HepG2 (cell line): ENCODE measurements at places on chromosomes 6 and 20. TPM values are rescaled to one million over a fixed set of nuclear protein-coding genes. Genes with fewer than 3 reads are reported as not detected.

The CTAGE9 gene
- not detected in 2 replicates for total RNA-seq

- no peak for DNase-seq
Measured at GRCh38 chr20:60749804-60750602, 502.1 kb upstream of the CDH4 start.

DNA sequence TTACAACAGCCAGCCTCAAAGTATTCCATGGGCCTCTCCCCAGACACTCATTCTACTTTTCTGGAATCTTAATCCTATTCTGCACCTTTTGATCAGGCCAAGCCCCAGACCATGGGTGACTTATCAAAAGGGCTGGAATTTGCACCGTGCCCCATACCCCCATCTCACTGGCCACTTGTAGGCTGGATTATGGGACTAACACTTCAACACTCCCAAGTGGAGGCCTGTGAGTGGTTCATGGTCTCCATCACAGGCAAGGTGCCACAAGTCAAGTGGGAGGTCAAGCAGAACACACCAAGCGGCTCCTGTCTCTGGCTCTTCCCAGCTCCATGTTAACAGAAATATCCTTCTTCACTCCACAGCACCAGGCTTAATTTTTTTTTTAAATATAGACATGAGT is 212.3 kb upstream of the HEY2 start:
- no peak for DNase-seq

DNA sequence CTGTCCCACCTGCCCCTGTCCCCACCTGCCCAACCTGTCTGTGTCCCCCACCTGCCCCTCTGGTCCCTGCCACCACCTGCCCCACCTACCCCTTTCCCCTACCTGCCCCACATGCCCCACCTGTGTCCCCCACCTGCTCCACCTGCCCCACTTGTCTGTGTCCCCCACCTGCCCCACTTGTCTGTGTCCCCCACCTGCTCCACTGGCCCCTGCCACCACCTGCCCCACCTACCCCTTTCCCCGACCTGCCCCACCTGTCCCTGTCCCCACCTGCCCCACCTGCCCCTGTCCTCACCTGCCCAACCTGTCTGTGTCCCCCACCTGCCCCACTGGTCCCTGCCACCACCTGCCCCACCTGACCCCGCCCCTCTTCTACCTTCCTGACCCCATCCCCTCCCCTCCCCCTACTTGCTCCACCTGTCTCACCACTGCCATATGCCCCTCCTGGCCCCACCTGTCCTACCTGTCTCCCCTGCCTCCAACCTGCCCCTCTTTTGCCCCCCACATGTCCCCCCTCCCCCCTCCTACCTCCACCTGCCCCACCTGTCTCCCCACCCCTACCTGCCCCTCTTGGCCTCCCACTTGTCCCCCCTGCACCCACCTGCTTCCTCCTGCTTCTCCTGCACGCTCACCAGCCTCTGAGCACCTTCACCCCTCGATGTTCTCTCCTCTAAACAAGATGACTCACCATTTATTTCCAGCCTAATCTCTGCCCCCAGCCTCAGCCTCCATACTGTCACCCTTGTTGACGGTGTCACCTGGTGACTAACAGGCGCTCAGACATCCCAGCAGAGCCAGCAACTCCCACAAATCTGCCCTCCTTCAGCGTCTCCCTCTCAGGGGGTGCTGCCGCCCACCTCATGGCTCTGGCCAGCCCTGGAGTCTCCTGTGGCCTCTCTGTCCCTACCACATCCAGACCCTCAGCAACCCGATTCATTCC is 5.6 kb upstream of the MYT1 start:
- DNase-seq = no peak

GRCh38 chr6:4399656-4400055 is 264.3 kb upstream of the ECI2 start:
- no peak for DNase-seq

DNA sequence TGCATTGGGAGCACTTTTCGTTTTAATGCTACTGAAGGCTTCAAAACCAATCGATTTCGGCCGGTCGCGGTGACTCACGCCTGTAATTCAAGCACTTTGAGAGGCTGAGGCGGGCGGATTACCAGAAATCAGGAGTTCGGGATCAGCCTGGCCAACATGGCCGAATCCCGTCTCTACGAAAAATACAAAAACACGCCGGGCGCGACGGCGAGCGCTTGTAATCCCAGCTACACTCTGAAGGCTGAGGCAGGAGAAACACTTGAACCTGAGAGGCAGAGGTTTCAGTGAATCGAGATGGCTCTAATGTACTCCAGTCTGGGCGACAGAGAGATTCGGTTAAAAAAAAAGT is 58.4 kb downstream of the TRIM38 start:
- no peak for DNase-seq

The SCUBE3 gene
- total RNA-seq = not detected in 2 replicates

DNA sequence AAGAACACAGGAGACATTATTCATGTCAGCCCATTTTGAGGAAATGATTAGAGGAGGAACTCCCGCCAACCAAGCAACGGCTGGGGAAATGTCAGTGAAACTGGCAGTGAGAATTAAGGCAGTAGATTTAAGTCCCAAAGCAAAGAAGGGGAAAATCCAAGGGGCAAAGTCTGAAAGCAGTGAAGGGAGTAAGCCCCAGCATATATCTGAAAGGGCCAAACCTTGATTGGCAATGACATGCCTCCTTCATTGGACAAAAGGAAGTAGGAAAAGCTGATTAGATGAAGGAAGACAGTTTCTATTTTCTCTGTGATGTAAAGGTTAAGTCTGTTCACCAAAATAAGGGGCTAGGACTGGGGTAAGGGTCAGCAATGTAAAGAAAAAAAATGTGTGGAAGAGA is 190.3 kb downstream of the RNF144B start:
- DNase-seq = no peak

The ZNF334 gene
- 4.8 and 5.3 TPM in 2 replicates for total RNA-seq

- DNase-seq = no peak
Measured at GRCh38 chr6:129510950-129511349, 199.0 kb downstream of the ARHGAP18 start.

The ZBTB9 gene
- 9.2 and 11.5 TPM in 2 replicates for total RNA-seq

The KCNS1 gene
- not detected in 2 replicates for total RNA-seq

GRCh38 chr6:105851606-105852005 is 234.5 kb upstream of the PRDM1 start:
- no peak for DNase-seq

- no peak for DNase-seq
Measured at GRCh38 chr20:36228770-36229169, 7.5 kb upstream of the AAR2 start.

DNA sequence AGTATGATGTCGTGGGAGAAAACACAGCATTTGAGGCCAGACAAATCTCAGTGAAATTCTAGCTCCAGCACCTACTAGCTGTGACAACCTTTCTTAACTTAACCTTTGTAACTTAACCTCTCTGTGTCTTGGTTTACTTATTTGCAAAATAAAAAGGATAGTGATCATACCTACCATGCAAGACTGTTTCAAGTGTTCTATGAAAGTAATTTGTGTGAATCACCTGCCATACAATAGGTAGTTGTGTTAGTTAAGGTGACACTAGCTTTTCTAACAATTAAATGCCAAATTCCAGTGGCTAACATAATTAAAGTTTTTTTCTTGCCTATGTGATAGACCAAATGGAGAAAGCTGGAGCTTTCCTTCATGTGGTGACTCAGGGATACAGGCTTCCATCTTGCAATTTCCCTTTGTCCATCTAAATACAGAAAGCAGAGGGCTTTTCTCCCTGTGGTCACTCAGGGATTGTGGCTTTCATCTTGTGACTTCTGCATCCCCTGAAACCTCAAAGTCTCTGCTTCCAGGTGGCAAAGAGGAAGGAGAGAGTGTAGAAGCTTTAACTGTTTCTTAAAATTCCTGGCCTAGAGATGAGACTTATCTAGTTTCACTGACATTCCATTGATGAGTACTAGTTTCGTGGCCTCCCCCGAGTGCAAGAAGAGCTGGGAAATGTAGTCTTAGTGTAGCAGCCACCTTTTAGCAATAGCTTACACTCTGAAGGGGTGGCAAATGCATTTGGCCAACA is 311.4 kb downstream of the CLIC5 start:
- DNase-seq = no peak

GRCh38 chr6:146341493-146342230 is 202.0 kb upstream of the RAB32 start:
- DNase-seq = no peak
